ENCODE measurements at places on chromosomes 16 and 17.

DNA sequence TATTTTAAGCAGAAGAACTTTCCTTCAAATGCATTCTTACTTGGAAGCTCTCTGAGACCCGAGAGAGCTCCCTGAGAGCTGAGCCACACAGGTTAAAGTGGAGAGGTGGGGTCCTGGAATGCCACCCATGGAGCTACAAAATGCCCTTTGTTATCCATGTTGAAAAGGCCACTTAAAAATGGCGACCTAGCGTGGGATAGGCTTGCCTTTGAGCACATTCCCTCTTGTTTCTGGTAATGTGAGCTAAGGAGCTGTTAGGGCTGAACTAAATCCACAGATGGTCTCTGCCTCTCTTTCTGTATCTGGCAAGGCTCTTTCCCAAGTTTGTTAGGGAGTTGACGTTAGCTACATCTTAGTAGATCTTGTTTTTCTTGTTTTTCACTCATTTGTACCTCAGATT, 171.6 kb downstream of the SNX29 start:
- DNase-seq = no peak

- no peak for DNase-seq
These were observed 9.1 kb downstream of the FLCN start for GRCh38 chr17:17227608-17228520.

- peak; percentile 80 for DNase-seq
These were observed 373.7 kb upstream of the SALL1 start for GRCh38 chr16:51524555-51525373.

DNA sequence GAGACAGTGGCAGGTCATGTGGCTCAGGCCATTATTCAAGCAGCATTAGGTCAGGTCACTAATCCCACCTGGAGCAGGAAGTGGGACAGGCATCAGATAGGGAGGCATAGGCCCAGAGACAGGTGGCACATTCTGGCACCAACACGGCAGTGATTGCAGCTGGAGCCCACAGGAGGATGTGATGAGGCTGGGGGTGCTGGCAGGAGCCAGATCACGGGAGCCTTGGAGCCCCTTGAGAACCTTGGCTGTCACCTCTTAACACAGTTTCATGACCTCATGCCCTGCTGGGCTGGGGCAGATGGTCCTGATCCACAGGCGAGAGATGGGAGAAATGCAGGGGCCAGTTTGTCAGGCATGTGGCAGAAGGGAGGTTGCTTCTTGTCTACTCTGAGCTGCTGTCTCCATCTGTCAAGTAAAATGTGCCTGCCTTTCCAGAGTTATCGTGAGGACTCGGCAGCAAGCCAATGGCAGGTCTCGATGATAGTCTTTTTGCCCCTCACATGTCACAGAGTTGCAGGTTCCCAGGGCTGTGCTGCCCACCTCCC, 109.6 kb downstream of the CLEC16A start:
- no peak for DNase-seq

DNA sequence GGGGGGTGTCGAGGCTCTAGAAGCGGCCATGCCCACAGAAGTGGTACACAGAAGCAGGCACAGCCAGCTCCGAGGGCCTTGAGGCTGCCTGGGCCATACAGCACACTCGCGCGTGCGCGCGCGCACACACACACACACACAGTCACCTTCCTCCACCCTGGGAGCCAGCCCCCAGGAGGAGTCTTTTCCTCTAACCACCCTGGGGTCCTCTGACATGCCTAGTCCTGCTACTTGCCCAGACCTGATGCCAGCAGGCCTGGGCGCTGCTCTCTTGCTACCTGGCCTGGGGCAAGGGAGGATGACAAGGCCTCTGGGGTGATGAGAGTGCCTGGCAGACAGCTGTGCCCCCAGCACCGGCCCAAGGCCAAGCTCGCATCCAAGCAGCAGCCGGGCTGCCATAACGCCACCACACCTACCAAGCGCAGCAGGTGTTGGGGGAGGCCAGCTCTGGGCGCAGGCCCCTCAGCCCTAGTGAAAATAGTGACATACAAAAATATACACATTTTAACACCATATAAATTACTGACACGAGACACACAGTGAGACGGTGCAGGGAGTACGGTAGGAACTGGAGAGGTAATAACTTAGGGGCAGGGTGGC, 41.1 kb downstream of the TSC2 start:
- no peak for DNase-seq

GRCh38 chr16:11360641-11361373, 15.5 kb downstream of the RMI2 start:
- no peak for DNase-seq

DNA sequence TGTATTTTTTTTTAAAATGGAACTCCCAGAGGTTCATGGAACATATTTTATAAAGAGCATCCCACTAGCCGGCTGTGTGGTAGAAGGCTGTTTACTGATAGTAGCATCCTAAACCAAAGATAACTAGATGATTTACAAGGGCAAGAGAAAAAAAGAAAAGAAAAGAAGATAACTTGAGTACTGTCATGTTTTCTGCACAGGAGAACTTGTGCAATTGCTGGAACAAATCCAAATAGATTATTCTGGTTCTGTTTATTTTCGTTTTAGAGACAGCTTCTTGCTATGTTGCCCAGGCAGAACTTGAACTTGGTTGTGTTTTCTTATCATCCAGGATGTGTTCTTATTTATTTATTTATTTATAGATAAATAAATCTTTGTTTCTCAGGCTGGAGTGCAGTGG, 20.9 kb upstream of the PPM1D start:
- DNase-seq = no peak

- no peak for DNase-seq
These were observed 129.8 kb downstream of the ZNF423 start for GRCh38 chr16:49726155-49726554.

GRCh38 chr16:68448360-68448970, at the start of gene SMPD3:
SMPD3 (minus strand) TSS chr16:68448508; CDS start chr16:68372181, 76,327 bp downstream.
- DNase-seq = peak; percentile 99

DNA sequence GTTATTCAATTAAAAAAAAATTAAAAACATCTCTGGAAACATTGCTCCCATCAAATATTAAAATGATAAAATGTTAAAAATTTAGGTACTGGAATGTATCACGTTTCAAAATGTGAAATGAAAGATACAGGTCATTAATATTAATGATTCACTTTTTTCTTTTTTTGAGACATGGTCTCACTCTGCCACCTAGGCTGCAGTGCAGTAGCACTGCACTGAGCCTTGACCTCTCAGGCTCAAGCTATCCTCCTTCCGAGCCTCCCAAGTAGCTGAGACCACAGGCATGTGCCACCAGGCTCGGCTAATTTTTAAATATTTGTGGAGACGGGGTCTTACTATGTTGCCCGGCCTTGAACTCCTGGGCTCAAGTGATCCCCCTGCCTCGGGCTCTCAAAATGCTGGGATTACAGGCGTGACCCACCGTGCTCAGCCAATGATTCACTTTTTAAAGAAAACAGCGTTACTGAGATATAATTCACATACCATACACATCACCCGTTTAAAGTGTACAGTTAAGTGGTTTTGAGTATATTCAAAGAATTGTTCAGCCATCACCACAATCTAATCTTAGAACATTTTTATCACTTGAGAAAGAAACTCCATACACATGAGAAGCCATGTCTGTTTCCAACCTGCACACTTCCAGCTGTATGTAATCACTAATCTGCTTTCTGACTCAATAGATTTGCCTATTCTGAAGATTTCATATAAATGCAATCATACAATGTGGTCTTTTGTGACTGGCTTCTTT, 19.1 kb upstream of the NETO2 start:
- no peak for DNase-seq

GRCh38 chr16:84138824-84139627, 6.0 kb downstream of the HSDL1 start:
- DNase-seq = peak; percentile 34

- DNase-seq = peak; percentile 74
These were observed 426.0 kb upstream of the CDH11 start for GRCh38 chr16:65547772-65548446.

GRCh38 chr17:65088621-65089360, 32.3 kb upstream of the GNA13 start:
- no peak for DNase-seq

Measured in kidney tubule cell (primary cell).